CD4-positive, alpha-beta T cell treated with Interleukin-4 for 4 hours (primary cell): ENCODE measurements at places on chromosomes 6 and 20.

DNA sequence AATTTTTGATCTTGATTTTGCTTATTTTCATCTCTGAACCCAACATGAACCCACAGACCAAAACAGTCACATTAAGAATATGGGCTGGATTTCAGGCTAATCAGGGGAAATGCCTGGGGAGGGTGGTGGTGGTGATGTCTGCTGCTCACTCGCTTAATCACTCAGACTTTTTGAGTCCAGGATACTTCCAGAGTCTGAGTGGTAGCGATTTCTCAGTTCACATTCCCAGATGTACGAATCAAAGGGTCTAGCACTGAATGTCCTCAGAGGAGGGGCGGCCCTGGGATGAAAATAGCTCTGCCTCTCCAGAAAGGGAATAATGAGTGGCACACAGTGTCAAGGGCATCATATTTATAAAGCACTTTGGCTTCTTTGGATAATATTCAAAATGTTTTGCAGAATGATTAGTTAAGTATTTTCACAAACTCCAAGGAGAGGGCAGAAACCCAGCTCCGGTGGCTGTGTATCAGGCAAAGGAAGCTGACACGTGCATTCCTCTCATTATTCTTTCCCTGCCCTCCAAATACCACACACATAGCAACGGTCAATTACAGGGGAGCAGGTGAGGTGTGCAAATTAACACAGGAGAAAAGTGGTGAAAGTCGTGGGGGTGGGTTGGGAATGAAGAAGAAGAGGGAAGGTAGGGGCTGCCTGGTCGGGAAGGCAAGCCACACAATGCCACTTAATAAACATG is 345.2 kb upstream of the RSPO3 start:
- DNase-seq, result no peak

DNA sequence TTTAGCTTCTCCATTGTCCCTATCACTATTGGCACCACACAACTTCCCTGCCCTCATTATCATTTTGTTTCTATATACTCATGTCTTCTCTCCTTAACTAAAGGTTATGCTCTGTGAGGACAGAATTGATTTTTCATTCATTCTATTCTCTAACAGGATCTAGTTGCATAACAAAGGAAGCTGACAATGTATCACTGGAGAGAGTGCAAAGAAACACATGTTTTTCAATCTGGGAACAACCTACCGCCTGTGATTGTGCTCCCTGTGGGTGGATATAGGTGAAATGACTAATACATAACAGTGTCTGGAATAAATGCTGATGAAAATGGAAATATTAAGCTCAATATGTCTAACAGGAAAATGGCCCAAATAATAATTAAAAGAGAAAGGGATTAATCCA is 56.6 kb downstream of the COL12A1 start:
- DNase-seq, result no peak

- DNase-seq, result no peak
Measured at GRCh38 chr20:1013566-1014340, 11.6 kb upstream of the RSPO4 start.

- DNase-seq, result no peak
Measured at GRCh38 chr6:124714728-124715127, 247.5 kb upstream of the RNF217 start.

DNA sequence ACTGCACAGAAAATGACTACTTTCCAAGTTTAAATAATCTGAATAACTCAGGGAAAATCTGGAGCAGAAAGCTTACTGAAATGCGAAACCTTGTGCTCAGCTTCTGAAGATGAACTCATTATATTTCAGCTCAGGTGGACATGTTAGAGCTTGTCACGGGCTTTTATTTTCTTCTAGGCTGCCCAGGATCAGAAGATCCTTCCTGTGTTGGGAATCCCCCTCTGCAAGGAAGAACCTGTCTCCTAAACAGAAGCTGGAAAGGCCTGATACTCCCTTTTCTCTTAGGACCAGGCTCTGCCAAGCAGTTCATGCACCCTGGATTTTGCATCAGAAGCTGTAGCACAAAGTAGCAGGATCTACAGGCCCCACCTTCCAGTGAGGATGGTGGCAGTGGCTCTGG is 5.1 kb upstream of the SLC2A12 start:
- no peak for DNase-seq

DNA sequence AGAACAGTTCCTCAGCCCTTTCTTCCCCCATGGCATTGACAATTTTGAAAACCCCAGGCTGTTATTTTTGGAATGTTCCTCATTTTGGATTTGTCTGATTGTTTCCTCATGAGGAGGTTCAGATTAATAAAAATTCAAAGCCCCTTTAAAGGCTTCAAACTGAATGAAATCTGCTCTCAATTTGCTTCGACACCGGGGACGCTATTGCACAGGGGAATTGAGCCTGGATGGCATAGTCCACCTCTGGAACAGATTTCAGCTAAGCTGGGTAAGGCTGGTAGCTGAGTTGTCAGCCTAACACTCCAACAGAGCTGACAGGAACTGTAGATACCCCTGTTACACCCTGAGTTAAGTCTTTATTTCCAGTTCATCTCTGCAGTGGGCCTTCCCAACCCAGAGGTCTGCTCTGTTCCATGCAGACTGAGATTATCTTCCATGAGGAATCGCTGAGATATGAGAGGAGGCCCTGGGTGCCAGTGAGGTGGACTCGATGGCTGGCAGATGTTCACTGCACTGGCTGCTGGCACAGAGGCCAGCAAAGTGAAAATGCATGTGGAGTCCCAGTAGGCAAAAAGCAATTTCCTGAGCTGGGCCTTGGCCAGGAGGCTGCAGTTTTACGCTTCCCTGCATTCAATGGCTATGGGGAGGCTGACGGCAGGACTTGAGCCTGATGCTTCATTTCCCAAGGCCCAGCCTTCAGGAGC is 73.3 kb upstream of the PAX1 start:
- no peak for DNase-seq

GRCh38 chr20:62572980-62573379 is 69.3 kb upstream of the SLCO4A1 start:
- DNase-seq, result no peak

DNA sequence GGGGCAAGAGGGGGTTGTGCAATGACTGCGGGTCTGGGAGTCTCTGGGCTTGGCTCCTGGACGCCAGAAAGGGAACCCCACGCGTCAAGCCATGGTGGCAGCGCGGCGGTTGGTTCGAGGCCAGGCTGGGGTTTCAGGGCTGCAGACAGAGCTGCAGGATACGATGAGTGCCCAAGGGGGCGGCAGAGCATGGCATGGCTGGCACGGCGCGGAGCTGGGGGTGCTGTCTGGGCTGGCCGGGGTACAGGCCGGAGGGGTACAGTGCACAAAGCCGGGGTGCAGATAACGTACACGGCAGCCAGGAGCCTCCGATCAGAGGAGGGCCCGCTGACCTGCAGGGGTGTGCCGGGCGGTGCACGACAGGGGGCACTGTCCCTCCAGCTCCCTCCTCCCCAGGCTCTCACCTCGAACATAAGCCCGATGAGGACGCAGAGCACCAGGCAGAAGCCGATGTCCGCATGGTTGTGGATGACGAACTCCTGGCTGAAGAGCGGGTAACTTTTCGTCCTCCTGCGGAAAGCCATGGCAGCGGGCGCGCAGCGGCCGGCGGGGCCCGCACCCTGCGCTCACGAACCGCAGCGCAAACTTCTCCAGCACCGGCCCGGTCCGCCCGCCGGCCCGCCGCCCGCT is 353 bp downstream of the TRAM2 start:
- peak; percentile 62 for DNase-seq

- no peak for DNase-seq
Measured at GRCh38 chr6:16420337-16420714, 181.9 kb downstream of the GMPR start.

GRCh38 chr6:25794784-25795183 is 37.1 kb downstream of the SLC17A1 start:
- DNase-seq, result no peak

DNA sequence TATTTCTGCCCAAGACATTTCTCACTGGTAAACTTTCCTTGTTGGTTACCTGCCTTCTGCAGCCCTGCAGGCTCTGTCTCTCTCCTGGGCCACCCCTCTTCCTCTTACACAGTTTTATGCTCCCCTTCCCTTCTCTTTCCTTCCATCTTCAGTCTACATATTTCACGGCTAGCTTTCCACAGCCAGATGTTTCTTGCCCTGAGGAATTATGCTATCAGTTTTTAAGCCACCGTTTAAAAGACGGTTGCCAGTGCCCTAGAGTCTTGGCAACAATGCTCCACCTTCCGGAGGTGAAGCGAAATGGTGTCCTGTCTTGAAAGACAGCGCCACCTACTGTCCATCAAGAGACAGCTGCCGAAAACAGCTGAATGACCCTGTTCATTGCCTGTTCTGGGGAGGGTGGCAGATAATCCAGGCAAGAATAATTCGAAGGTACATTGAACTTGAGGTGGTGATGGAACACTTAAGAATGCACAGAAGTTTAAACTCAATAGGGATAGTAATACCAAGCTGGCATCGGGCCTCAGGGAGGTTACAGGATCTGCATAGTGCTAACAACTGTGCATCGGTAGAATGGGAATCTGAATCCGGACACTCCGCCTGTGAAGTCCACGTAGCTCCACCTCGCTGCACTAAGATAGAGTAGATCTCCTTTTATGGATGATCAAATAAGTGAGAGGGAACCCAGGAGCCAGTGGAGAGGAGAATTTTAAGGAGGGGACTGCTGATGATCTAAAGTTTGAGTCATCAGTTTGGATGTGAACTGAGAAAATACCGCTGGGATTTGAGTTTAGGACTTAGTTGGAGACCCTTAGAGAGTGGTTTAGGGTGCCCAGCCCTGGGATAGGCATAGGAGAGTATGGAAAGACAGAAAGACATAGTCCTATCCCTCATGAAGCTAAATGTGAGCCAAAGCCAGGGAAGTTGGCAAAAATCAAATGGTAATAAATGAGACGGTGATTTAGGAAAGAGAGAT is 4.8 kb upstream of the TRIM40 start:
- DNase-seq, result peak; percentile 83

GRCh38 chr6:27777614-27778355 is 134.4 kb downstream of the OR2B2 start:
- DNase-seq, result no peak

DNA sequence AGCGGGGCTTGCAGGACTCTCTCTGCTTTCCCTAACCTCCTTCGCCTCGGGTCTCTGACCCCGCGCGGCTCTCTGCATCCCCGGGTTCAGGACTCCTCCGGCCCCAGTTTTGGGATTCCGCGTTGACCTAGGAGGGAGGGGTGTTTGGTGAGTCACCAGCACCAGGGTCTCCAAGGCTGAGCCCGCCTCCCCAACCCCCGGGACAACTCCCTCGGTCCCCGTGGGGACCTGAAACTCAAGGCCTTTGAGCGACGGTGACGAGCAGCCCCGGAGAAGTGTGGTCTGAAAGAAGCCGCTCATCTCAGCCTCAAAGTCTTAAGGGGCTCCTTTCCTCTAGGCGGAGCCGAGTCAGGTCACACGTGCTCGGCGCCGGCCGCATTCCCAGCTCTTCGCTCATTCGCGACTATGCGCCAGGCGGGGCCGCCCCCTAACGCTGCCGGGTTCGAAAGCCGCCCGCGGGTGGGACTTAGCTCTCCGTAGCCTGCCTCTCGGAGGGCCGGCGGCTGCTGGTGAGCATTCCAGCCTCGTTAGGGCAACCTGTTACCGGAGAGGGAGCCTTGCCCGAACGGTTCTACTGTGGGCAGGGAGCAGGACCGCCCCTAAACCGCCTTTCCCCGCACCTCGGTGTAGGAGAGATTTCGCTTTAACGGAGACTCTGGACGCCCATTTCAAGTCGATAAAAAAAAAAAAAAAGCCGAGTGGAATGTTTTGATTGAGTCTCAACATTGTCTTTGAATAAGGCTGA is 3.0 kb upstream of the PRDM13 start:
- DNase-seq, result no peak

DNA sequence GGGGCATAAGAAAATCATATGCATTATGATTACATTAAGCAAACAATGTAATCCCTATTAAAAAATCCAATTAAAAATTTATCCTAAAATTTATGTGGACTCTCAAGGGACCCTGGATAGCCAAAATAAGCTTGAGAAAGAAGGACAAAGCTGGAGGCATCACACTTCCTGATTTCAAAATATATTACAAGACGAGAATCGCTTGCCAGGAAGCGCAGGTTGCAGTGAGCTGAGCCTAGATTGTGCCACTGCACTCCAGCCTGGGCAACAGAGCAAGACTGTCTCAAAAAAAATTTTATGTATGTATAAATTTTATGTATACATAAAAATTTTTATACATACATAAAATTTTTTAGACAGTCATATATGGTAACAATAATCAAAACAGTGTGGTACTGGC is 48.5 kb upstream of the GCNT2 start:
- DNase-seq, result no peak

DNA sequence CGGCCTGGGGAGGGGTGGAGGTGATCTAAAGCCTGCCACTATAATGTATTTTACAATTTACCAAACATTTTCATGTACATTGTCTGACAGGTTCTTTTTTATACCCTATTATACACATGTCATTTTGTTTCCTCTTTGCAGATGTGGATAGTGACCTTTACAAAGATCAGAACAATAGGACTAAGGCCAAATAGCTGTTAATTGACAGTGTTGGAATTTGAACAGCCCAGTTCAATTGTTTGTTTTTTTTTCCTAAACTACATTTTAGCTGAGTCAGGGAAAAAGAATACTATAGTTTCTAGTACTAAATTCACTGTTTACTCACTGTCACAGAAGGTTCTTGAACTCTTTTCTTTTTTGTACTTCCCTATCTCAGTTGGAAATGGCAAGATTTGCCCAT is 40.2 kb downstream of the PGM3 start:
- DNase-seq, result no peak

GRCh38 chr6:98136333-98136732 is 698.0 kb upstream of the POU3F2 start:
- no peak for DNase-seq

DNA sequence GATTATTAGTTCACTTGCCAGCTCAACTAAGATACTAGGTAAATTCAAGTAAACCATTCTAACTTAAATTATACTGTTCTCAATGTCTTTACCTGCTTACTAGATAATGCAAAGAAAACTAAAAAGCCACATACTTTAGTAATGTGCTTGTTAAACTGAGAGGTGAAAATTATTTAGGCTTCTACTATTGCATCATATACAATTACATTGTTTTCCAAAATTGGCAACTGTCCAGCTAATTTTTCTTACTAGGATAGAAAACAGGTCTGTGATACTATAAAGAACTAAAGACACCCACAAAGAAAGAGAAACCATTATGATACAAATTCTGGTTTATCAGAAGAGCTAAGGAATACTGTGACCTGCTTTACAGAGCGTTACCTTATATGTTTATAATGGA is 45.6 kb upstream of the ALDH8A1 start:
- no peak for DNase-seq

GRCh38 chr6:35522660-35523658 is 10.3 kb upstream of the TULP1 start:
- DNase-seq, result peak; percentile 59

DNA sequence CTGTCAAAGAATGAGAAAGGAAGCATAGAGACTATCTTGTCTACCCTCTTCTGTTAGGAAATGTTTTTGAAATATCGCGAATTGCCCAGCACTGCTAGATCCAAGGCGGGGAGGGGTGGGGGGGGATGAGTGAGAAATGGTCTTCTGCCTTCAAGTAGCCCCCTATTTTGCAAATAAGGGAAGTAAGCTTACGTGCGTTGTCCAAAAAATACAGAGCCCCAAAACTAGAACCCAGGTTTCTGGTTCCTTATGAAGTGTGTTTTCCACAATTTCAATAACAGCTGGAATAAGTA is 923 bp upstream of the ILRUN start:
- DNase-seq, result no peak
